Stimulated activated naive CD8-positive, alpha-beta T cell treated with anti-CD3 and anti-CD28 coated beads, Interleukin-15, amount 100 ng/mL, for 72 hours (primary cell): ENCODE measurements at places on chromosomes 5 and 9.

GRCh38 chr5:176774216-176775171 lies 35.9 kb upstream of the UNC5A start:
- no peak for DNase-seq

DNA sequence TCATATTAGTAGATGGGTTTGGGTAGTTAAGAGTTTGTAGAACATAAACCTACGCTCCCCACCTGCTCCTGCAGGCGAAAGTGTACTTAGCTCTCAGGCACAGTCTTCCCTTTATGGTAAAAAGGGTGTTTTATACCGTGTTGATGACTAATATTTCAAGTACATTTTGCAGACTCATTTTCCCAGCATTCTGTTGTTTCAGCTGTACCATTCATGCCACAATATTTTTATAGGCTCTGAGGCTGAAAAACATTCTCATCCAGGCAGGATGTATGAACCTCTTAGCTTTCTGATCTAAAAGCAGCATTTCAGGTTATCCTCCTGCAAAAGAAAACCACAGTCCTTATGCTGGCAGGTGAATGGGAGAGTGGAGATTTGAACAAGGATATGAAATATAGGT lies 231.4 kb downstream of the NR2F1-AS1 start:
- DNase-seq = no peak

GRCh38 chr9:36855448-36856315 lies 178.4 kb downstream of the PAX5 start:
- DNase-seq = peak; percentile 23

DNA sequence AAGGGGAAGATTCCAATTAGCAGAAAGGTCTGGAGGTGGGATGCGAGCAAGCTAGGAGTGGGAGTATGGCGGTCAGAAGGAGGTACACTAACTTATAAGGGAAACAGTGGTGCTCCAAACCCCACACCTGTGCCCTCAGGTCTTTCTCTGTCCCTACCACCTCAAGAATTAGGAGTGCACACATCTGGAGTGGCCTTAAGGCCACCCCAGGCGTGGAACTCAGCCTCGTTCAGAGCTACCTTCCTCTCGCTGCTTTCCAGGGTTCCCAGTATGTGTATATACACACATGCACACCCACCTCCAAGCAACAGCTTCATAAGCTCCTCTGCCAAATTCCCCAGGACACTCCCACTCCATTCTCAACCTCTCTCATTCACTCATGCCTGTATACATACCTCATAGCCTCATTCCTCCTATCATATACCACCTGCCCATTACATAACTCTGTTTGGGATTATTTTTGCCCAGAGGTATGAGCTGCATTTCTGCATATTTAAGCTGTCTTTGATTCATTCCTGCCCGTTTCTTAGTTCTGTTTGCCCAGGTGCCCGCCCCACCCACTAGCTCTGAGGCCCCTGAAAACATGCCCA lies 118.7 kb downstream of the PSD2 start:
- no peak for DNase-seq

DNA sequence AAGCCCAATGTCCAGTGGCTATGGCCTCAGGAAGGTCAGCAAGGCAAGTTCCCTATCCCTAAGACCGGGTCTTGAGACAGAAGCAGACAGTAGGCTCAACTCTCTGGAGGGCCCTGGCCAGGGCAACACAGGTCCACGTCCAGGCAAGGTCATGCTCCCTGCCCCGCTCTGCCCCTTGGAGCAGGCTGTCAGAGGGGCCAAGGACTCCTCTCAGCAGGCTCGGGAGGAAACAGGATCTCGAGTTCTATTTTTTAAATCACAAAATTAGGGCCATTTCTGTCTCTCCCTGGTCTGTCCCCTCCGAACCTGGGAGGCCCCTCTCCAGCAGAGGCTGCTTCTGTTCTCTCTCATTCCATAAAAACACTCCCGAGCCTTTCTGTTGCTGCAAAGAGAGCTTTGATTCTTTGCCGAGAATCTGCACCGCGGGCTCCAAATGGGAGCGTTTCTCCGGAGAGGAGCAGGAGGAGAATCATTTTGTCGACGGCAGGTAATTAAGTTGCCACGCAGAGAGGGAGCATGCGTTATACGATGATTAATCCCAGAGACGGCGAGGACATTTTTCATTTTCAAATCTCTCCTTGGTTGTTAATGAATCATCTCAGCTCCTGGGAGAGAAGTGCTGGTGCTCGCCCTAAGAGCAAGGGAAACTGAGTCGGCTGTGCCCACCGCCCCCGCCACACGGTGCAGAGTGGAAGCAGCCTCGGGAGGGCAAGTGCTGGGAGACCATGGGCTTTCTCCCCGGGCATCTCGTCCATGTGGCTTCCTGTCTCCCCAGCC lies 24.5 kb upstream of the FCN1 start:
- DNase-seq = no peak

- no peak for DNase-seq
Measured at GRCh38 chr5:137589185-137589584, 90.1 kb upstream of the SPOCK1 start.

DNA sequence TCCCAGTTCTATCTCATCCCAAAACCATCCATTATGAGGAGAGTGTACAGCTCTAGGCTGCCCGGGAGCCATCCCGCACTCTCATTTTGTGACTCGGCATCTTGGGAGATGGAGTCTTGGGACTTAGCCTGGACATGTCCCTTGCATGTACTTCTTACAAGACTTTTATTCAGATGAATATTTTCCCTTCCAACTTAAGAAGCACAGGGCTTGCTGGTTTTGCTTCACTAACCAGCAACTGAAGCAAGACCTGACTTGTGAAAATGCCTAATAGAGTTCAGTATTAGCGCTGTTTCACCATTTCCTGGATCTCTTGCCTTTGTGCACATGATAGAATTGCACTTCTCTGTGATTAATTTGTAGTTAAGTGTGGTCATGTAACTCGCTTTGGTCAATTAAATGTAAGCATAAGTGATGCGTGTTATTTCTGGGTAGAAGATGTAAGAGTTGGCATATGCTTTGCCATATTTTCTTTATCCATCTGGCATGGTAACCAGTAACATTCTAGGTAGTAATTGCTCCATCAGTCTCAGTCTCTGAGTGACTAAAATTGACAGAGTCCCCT lies 55.8 kb downstream of the PDCD1LG2 start:
- no peak for DNase-seq

DNA sequence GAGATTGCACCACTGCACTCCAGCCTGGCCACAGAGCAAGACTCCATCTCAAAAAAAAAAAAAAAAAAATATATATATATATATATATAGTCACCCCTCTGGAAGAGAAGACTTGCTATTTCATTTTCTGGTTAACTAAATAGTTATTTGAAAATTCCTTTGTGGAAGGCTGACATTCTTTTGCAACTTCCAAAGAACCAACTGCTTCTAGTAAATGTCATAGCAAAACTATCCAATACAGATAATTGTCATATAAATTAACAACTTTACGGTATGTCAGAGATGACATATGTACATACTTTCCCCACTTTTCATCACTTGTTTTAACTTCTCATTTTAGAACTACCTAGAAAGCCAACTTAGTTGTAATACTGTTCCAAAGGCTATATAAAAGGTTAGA lies 50.9 kb downstream of the PRUNE2 start:
- no peak for DNase-seq

- no peak for DNase-seq
Measured at GRCh38 chr5:4078544-4078943, 482.9 kb downstream of the IRX1 start.

DNA sequence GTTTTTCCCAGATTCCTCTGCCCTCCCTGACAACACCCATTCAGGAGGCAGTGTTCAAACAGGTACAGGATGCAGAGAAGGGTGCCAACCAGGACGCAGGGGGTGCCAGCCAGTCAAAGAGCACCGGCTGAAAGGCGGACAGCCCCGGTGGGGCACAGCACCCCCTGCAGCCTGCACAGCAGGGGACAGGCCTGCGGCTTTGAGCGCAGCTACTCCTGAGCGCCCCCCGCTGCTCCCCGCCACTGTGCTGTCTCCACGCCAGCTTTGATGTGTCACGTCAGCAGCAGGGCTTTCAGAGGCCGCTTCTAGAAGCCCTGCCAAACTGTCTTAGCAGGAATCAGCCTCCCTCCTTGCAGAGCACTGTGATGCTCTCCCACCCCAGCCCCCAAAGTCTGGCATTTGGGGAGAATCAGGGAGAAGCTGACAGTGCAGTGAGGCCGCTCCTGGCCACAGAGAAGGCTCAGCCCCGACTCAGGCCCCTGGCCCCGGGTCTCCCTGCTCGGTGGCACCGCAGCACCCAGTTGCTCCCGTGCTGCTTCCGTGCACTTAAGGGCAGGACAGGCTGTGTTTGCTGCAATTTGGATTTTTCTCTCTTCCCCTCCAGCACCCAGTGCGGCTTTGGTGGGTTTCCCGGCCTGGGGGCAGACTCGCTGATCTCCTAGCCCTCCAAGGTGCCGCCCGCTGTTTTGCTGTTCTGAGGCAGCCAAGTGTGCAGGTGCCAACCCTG lies 20.3 kb downstream of the AK8 start:
- no peak for DNase-seq

- no peak for DNase-seq
Measured at GRCh38 chr9:123020796-123021195, 12.7 kb upstream of the GPR21 start.

DNA sequence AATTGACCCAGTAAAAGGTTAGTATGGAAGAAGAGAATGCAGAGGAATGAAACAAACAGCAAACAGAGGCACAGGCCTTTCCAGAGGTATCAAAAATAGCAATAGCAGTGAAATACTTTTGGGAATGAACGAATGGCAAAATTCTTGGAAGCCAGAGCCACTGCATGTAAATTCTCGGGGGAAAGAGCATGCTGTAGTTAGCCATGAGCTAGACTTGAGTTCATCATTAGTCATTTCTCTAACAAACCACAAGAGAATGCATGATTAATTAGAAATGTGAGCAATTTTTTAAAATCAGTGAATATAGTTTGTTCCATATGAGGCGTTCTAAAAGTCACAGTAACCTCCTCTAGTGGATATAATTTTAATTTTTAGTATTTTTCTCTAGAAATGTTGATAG lies 170.3 kb upstream of the PRR16 start:
- no peak for DNase-seq

DNA sequence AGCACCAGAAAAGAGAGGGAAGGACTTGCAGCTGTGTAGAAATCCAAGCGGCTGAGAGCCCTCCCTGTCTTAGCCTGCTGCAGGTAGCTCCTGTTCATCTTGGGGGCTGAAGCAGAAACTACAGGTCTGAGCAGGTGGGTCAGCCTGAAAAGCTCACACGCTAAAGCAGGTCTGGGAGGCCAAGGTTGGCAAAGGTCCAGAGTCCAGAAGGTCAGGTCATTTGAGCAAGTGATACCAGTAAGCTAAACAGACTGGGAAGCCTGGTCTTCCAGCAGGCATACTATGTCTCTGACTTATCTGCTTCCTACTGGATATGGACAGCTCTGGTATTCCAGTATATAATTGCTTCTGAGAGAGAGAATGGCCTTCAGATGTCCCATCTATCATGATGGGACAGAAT lies 26.2 kb downstream of the PTCD2 start:
- DNase-seq = no peak

DNA sequence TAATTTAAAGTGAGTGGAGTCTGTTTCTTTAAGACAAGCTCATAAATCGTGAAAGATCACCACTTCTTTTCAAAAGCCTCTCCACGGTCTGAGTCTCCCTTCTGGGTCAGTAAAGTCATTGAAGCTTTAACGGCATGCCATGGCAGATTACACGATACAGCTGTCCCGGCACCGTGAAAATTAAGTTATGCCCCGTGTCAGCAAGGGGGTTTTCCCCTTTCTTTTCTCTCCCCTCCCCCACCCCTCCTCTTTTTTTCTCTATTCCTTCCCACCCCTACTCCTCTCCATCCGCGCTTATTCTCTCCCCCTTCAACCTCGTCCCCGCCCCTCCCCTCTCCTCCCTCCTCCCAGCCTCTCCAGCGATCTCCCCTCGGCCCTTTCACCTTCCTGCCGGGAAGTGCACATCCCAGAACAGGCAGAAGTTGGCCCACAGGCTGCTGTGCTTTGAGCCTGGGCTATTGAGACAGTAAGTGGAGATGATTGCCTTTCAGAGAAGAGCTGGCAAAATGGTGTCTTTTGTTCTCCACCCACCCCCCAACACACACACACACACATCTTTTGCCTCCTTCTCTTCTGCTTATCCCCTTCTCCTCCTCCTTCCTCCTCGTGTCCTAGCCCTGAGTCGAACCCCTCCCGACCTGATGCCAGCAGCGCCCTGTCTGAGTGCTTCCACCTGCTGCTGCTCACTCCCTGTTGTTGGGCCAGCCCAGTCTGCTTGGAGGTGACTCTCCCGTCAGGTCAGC lies 44.1 kb downstream of the GAS1 start:
- DNase-seq = no peak

- DNase-seq = no peak
Measured at GRCh38 chr9:76313771-76314170, 80.5 kb downstream of the RFK start.

DNA sequence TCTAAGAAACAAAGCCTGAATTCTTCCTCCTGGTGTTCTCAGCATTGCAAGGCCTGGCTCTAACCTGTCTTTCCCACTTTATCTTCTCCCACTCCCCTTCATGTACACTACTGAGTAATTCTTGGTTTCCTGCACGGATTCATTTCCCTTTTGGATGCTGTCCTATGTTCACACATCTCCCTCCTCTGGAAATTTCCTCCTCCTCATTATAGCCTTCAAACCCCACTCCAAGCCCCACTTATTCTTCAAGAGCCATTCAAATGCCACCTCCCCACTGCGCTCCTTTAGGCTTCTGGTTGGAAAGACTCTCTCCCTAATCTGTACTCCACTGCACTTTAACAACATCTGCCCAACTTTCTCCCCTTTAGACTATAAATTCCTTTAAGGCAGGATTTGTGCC lies 28.2 kb upstream of the C5orf63 start:
- no peak for DNase-seq

GRCh38 chr9:136051453-136051836 lies 43.6 kb downstream of the NACC2 start:
- DNase-seq = no peak

- DNase-seq = no peak
Measured at GRCh38 chr9:122402874-122403273, 32.0 kb downstream of the PTGS1 start.

GRCh38 chr9:137293094-137293481 lies 9.0 kb downstream of the NRARP start:
- DNase-seq = no peak

DNA sequence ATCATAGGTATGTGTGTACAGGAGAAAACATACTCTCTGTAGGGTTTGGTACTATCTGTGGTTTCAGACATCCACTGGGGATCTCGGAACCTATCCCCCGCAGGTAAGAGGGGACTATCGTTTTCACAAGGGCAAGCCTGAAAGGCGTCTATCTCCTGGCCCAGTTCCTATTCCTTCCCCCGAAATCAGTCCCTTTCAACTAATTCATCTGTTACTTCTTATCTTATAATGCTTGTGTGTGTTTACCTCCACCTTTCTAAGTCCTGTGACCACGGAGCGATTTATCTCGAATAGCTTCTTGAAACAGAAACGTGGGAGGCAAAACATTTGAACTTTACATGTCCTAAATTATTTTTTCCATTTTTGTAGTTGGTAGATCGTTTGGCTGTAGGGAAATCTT lies 11.4 kb downstream of the ABO start:
- no peak for DNase-seq
